ENCODE measurements at places on chromosomes 13 and 19. TPM values are rescaled to one million over a fixed set of nuclear protein-coding genes. Genes with fewer than 3 reads are reported as not detected.
A peak's percentile ranks its signal among the peaks of the same experiment; 100 is the strongest.

GRCh38 chr13:37416291-37417059 is 182.1 kb downstream of the POSTN start:
- no peak for DNase-seq

GRCh38 chr13:21045100-21045499 is 16.3 kb downstream of the LATS2 start:
- DNase-seq = no peak

ZNF763 gene
- 3.8 TPM for polyA plus RNA-seq

PCDH17 gene
- polyA plus RNA-seq = 79.3 TPM

C5AR2 gene
- polyA plus RNA-seq = 0.51 TPM

GRCh38 chr13:98216135-98216565 is 39.1 kb upstream of the RNF113B start:
- DNase-seq = peak; percentile 17

GRCh38 chr13:49739498-49740187 is 48.4 kb upstream of the EBPL start:
- no peak for DNase-seq

CEACAM5 gene
- not detected for polyA plus RNA-seq

DNA sequence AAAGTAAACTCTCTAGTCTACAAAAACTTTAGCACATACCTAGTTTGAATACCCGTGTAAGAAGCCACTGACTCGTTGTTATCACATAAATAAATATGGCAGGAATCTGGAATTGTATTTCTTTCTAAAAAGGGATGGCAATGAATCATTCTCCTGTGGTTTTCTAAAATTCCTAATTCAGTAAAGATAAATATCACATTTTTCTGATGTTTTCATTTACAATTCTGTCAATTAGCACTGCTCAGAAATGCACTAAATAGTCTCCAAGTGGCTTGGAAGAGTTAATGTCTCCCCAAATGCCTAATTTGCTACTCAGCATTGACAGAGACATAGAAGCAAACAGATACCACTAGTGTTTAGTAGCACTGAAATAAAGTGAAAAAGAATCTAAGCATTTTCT is 547.7 kb upstream of the SLITRK1 start:
- DNase-seq = no peak

PGLYRP2 gene
- not detected for polyA plus RNA-seq

PCDH9 gene
- polyA plus RNA-seq = 37.6 TPM

GRCh38 chr19:8481201-8481600 is 21.2 kb downstream of the PRAM1 start:
- DNase-seq = no peak

ZSWIM9 gene
- polyA plus RNA-seq = 13.2 TPM

- DNase-seq = no peak
These were observed 2.8 kb downstream of the MRPS12 start for GRCh38 chr19:38933544-38933943.
